ENCODE measurements at places on chromosomes 16 and 17.
A peak's percentile ranks its signal among the peaks of the same experiment; 100 is the strongest.

- no peak for DNase-seq
These were observed 18.4 kb downstream of the SLC6A4 start for GRCh38 chr17:30217054-30217453.

DNA sequence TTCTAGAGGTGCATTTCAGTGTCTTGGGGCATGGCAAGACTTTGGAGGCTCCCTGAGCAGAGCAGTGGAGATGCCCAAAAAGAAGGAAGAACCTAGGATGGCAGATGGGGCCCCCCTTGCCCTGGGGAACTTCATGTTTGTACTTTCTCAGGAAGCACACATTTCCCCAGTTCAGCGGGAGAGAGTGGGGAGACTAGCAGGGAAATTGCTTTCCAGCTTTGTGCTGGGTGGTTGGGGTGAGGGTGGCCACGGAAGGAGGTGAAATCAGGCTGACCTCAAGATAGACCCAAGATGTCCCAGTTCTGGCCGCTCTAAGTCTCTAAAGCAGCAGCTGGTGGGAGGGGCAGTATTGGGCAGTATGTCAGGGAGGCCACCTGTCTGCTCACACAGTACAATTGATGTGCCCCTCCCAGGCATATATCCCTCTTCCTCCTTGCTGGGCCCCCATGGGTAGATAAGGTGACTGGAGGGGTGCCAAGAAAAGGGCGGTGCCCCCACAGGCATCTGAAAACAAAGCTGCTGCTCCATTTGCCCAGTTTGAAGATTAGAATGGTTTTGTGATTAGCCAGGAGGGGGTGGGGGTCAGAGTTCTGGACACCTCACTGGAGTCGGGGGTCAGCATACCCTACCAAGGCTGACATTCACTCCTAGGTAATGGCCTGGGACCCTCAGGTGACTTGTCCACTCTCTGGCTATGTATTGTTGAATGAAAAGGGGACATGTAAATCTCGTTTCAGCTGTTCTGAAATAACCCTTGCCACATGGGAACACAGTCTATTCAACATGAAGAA is 17.1 kb upstream of the NAGLU start:
- DNase-seq: no peak

- DNase-seq: no peak
These were observed 31.4 kb downstream of the EPN2 start for GRCh38 chr17:19268611-19269010.

GRCh38 chr17:8125154-8125946 is 1.4 kb upstream of the HES7 start:
- peak; percentile 79 for DNase-seq

DNA sequence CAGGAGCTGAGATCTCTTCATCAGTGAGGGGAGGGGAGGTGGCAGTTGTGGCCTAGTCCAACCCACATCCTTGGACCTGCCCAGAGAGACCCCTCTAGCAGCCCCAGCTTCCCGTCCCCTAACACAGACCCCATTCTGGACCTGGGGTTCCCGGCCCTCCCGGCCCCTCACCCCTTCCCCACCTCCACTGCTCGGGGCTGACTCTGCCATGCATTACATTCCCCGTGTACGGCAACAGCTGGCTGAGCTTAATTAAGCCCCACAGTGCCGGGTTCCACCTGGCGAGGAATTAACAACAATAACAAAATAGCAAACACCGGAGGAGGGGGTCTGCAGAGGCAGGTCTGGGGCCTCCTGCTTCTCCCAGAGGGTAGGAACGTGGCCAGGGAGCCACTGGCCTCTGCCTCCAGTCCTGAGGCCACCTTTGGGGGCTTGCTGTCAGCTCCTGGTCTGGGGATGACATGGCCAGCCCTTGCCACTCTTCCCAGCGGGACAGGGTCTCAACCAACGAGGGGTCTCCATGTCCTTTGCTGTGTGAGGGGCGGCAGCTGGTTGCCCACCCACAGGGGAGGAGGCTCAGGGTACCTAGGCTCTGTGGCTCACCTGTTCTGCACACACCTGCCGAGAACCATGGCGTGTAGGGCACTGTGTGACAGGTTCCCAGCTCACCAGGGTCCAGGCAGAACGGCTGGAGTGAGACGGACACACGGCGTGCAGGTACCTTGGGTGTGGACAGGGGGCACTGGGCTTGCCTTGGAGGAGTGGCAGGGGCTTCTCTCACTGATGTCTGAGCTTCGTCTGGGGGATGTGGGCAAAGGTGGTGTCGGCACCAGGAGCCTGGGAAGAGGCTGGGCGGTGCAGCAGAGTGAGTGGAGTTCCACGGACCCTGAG is 46.9 kb upstream of the CBFA2T3 start:
- no peak for DNase-seq

DNA sequence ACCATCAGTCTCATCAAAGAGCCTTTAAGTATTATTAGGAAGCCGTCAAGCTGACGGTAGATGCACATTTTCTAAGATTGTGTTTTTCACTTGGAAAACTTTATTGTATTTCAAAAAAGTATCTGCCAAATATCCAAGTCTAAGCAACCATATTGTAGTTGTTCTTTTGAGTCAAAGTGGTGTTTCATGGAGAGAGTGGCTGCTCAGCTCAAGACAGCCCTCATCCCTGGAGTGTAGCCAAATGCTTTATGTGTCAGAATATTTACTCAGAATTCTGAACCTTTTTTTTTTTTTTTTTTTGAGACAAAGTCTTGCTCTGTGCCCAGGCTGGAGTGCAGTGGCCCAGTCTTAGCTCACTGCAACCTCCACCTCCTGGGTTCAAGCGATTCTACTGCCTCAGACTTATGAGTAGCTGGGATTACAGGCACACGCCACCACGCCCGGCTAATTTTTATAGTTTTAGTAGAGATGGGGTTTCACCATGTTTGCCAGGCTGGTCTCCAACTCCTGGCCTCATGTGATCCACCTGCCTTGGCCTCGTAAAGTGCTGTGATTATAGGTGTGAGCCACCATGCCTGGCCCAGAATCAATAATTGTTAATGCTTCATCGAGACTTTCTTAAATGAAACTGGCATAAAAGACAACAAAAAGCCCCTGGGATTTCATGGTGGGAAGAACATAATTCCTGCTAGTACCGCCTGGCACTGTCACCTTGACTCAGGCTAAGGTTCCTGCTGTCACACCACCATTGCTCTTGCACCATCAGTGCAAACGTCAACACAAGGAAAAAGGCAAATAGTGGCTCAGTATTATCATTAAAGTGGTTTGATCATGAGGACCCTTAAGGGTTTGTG is 45.5 kb downstream of the PRKCA start:
- no peak for DNase-seq

GRCh38 chr16:56368545-56368944 is 56.8 kb downstream of the AMFR start:
- no peak for DNase-seq

- DNase-seq: no peak
These were observed 15.7 kb downstream of the HYDIN start for GRCh38 chr16:71214746-71215381.

- no peak for DNase-seq
These were observed 309.6 kb downstream of the KCNJ2 start for GRCh38 chr17:70478902-70479301.

GRCh38 chr16:13441675-13442074 is 478.3 kb upstream of the ERCC4 start:
- no peak for DNase-seq

- DNase-seq: no peak
These were observed 21.7 kb upstream of the PAFAH1B1 start for GRCh38 chr17:2571523-2572303.

DNA sequence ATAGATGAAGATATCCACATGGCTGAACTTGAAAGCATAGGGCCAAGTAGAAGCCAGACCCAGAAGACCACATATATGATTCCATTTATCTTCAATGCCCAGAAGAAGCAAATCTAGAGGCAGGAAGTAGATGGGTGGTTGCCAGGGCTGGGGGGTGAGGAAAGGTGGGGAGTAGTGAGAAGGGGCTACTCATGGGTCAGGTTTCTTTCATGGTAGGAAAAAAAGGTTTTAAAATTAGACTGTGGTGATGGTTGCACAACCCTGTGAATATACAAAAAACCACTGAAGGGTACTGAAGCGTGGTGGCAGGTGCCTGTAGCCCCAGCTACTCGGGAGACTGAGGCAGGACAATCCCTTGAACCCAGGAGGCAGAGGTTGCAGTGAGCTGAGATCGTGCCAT is 5.4 kb downstream of the CD2BP2 start:
- no peak for DNase-seq

- DNase-seq: no peak
These were observed 8.7 kb downstream of the CORO7 start for GRCh38 chr16:4407543-4408322.

DNA sequence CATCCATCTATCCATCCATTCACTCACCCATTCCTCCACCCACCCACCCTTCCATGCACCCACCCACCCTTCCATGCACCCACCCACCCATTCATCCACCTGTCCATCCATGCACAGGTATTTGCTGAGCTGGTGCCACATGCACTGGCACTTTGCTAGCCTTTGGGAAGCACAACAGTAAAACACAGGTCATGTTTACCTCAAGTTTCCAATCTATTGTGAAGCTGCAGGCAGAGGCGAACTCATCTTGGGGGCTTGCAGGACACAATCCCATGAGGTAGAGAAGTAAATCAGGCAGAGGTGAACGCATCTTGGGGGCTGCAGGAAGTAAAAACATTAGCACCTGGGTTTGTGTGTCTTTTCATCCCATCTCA is 35.6 kb upstream of the CBFA2T3 start:
- DNase-seq: no peak

GRCh38 chr17:51778842-51779241 is 379.7 kb downstream of the CA10 start:
- DNase-seq: no peak

DNA sequence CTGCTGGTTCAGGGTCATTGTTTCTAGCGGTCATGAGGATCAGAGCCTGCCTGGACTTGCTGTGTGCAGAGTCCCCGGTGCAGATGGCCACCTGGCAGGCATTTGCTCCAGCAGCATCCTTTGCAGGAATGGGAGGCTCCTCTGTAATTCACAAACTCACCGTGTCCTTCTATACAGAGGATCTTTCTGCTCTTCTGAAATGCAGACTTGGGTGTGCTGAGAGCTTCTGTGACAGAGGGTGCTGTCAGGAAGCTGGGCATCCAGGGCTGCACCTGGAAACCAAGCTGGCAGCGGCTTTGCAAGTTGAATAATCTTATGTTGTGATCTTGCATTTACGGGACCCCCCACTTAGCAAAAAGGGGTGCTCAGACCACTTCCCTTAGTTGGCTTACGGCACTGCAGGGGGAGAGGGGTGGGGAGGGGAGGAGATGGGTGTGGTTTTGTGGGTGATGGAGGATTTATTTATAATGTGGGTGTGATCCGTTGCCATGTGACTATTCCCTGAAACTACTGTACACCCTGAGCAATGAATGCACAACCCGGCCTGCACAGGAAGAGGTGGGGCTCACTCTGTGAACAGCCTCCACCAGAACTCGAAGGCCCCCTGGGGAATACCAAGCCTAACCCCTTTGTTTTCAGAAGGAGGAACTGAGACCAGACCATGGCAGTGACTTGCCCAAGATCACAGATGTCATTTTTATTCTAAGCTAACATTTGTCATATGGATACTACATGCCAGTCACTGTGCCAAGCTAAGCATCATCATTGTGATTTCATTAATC is 178.3 kb downstream of the PRKCB start:
- no peak for DNase-seq

- DNase-seq: no peak
These were observed 53.1 kb downstream of the VPS53 start for GRCh38 chr17:661509-661908.

- DNase-seq: no peak
These were observed 25.3 kb downstream of the RPTOR start for GRCh38 chr17:80569924-80570323.

DNA sequence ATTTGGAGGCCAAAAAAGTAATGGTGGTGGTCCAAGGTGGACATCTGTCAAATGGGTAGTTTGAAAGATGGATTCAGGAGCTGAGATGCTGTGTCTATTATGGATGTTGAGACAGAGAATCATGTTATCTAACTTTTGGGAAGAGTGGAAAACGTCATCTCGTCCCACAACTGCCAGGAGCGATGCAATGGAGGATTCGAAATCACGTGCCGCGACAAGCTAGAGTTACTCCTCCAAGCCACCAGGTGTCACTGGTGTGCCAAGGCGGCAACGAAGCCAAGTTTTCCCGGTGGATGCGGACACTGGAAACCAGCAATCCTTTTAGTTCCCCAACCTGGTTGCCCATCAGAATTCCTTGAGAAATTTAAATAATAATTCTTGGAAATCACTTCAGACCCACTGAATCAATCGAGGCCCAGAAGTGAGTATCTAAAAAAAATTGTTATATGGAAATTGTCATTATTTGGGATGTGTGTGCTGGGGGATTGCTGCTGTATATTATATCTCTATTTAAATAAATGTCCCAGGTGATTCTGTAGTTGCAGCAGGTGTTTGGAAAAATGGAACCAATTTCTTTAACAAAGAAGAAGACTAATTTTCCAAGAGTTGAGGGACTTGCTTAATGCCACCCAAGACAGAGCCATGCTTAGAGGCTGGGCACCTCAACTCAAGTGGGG is 206.1 kb downstream of the HAPSTR1 start:
- no peak for DNase-seq

DNA sequence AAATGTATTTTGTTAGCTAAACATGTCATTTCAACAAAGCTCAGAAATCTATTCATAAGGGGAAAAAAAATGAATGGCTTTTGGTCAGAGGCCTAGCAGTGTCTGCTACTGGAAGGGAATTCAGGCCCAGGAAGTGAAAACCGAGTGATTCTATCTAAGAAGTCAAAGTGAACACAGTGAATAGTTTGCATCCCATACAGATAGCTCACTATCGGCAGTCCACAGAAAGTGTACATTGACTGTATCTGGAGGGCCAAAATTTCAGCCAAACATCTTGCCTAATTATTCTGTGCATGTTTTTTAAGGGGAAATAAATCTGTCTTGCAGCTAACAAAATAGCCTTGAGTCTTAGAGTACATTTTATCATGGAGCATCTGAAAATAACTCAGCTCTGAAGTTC is 214.4 kb upstream of the CACNG5 start:
- DNase-seq: no peak

DNA sequence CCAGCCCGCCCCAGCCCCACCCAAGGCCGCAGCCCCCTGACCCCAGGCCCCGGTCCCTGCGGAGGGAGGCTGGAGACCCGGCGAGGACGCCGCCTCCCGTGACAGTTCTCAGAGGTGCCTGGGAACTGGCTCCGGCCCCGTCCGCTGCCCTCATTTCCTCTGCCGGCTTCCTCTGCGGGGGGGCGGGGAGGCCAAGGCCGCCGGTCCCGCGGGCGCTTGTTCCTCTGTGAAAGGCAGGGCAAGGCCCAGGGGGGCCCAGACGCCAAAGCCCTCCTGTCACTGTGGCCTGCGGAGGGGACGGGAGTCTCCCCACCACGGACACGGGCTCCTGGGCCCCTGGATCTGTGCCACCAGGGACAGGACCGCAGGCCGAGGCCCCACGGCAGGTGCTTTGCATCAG is 5.0 kb upstream of the PVALEF start:
- DNase-seq: no peak

GRCh38 chr17:51643702-51644490 is 383.6 kb downstream of the UTP18 start:
- DNase-seq: no peak

GRCh38 chr16:19468300-19468699 is 50.6 kb downstream of the TMC5 start:
- DNase-seq: no peak

- DNase-seq: no peak
These were observed 11.5 kb upstream of the TMEM106A start for GRCh38 chr17:43200127-43200526.
